ENCODE measurements at places on chromosomes 1 and 21. TPM values are rescaled to one million over a fixed set of nuclear protein-coding genes. Genes with fewer than 3 reads are reported as not detected.
A peak's percentile ranks its signal among the peaks of the same experiment; 100 is the strongest.

- H3K4me3 ChIP-seq: no peak overlapping the region
- peak overlapping the region; percentile 77 for H3K27ac ChIP-seq
- peaks cover 5% of the 10 kb centered on the region for H3K36me3 ChIP-seq
- H3K27me3 ChIP-seq: no peaks in the 10 kb centered on the region
- H3K4me1 ChIP-seq: peaks cover 35% of the 10 kb centered on the region
- no peak for DNase-seq
Observed at GRCh38 chr1:35554266-35555211, 2.7 kb downstream of the KIAA0319L start.

GRCh38 chr1:41390573-41390972 is 29.3 kb downstream of the FOXO6 start:
- peaks cover 63% of the 10 kb centered on the region for H3K4me1 ChIP-seq
- H3K36me3 ChIP-seq: no peaks in the 10 kb centered on the region
- H3K27ac ChIP-seq: no peak overlapping the region
- H3K4me3 ChIP-seq: no peak overlapping the region
- DNase-seq: no peak

- no peak overlapping the region for H3K27ac ChIP-seq
- no peaks in the 10 kb centered on the region for H3K36me3 ChIP-seq
- peaks cover 13% of the 10 kb centered on the region for H3K4me1 ChIP-seq
- H3K27me3 ChIP-seq: no peaks in the 10 kb centered on the region
Observed at GRCh38 chr1:29062157-29062942, 61.4 kb downstream of the TMEM200B start.

- no peak overlapping the region for H3K27ac ChIP-seq
- DNase-seq: no peak
- no peak overlapping the region for H3K4me3 ChIP-seq
- no peaks in the 10 kb centered on the region for H3K36me3 ChIP-seq
Observed at GRCh38 chr1:206578068-206578977, 33.9 kb downstream of the EIF2D start.

GRCh38 chr1:206982216-206982615 is 12.0 kb upstream of the FCAMR start:
- H3K27me3 ChIP-seq: peaks cover 65% of the 10 kb centered on the region
- DNase-seq: peak; percentile 47
- H3K27ac ChIP-seq: no peak overlapping the region
- peaks cover 4% of the 10 kb centered on the region for H3K4me1 ChIP-seq
- no peak overlapping the region for H3K4me3 ChIP-seq
- H3K36me3 ChIP-seq: no peaks in the 10 kb centered on the region

CDC42 gene
- 246 TPM for total RNA-seq

DNA sequence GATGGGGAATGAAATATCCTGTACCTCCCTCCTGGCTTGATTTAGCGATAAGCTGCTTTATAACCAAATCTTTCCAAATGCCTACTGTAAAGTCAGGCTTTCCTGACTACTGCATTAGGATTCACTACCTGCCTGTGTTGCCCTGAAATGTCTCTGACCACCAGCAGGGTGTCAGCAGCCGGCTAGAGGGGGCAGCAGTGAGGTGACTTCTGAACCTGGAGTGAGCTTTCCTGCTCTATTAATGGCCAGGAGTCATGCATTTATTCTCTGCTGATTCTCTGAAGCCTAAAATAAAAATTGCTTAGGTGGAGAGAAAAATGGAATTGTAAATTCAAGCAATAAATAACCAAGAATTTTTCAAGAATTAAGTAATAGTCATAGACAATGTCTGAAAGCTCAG is 2.5 kb downstream of the BACE2 start:
- no peak overlapping the region for H3K4me3 ChIP-seq
- peaks cover 19% of the 10 kb centered on the region for H3K4me1 ChIP-seq
- no peak for DNase-seq
- no peak overlapping the region for H3K27ac ChIP-seq
- H3K27me3 ChIP-seq: no peaks in the 10 kb centered on the region

LAD1 gene
- total RNA-seq: 20.7 TPM

RGS7 gene
- total RNA-seq: 2.4 TPM

TNFRSF14 gene
- 1.2 TPM for total RNA-seq

KIF17 gene
- total RNA-seq: 0.86 TPM

ZBTB8A gene
- total RNA-seq: 14.8 TPM

- no peaks in the 10 kb centered on the region for H3K27me3 ChIP-seq
- no peak overlapping the region for H3K4me3 ChIP-seq
- peaks cover 48% of the 10 kb centered on the region for H3K4me1 ChIP-seq
- peak overlapping the region; percentile 74 for H3K27ac ChIP-seq
Observed at GRCh38 chr1:54350360-54350759, 55.8 kb downstream of the SSBP3 start.

DNA sequence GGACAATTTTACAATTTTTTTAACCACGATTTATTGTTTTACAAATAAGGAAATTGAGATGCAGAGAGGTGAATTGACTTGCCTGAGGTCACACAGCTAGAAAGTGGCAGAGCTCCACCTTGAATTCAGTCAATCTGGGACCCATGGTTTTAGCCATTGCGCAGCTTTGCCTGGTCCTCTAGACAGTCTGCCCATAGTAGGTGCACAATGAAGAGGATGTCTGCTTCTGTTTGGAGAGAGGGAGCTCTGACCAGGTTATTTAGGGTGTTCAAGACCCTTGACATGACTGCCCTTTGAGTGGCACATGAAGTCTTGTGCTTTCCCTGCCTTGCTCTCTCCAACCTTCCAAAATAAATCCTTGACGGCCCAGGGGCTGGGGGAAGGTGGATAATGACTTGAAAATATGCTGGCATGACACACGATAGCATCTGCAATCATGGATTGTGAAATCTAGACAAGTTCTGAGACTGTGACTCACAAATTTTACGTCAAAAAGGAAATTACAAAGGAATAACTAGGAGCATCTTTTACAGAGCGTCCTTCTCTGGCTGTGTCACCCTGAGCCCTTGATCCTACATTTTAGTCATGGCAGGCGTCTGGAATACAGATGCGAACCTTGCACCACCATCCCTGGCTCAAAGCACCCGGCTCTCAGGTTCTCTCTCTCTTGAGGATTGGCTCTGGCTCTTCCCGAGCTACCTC is 26.2 kb upstream of the ID3 start:
- no peak for DNase-seq
- H3K4me3 ChIP-seq: no peak overlapping the region
- H3K4me1 ChIP-seq: peaks cover 27% of the 10 kb centered on the region
- H3K27ac ChIP-seq: peak overlapping the region; percentile 65
- no peaks in the 10 kb centered on the region for H3K27me3 ChIP-seq
- no peaks in the 10 kb centered on the region for H3K36me3 ChIP-seq

- DNase-seq: no peak
- H3K36me3 ChIP-seq: no peaks in the 10 kb centered on the region
- H3K4me1 ChIP-seq: peaks cover 11% of the 10 kb centered on the region
- no peak overlapping the region for H3K27ac ChIP-seq
- H3K4me3 ChIP-seq: no peak overlapping the region
Observed at GRCh38 chr1:186780076-186780475, 48.7 kb upstream of the PLA2G4A start.

KAZN gene
- total RNA-seq: 36.3 TPM

CRNN gene
- not detected for total RNA-seq

ELAVL4 gene
- not detected for total RNA-seq

RASSF5 gene
- total RNA-seq: 6.8 TPM

SERTAD4 gene
- total RNA-seq: 8.2 TPM

DNA sequence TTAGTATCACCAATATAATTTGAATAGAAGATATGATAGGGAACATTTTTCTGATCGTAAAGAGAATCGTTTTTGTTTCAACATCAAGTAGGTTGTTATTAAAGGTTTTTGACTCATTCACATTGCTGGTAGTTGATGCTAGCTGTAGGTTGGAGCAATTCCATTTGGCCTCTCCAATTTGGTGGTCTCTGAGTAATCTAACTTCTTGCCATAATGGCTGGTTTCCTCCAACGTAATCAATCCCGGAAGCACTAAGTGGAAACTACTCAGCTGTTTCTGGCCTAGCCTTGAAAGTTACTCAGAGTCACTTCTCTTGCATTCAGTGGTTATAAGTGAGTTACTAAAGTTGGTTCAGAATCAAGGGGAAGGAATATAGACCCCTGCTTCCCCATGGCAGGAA is 26.0 kb downstream of the RCOR3 start:
- H3K36me3 ChIP-seq: peaks cover 32% of the 10 kb centered on the region
- no peak for DNase-seq
- H3K27ac ChIP-seq: no peak overlapping the region
- H3K27me3 ChIP-seq: no peaks in the 10 kb centered on the region
- no peaks in the 10 kb centered on the region for H3K4me1 ChIP-seq
- no peak overlapping the region for H3K4me3 ChIP-seq

LRRIQ3 gene
- 0.29 TPM for total RNA-seq

DNA sequence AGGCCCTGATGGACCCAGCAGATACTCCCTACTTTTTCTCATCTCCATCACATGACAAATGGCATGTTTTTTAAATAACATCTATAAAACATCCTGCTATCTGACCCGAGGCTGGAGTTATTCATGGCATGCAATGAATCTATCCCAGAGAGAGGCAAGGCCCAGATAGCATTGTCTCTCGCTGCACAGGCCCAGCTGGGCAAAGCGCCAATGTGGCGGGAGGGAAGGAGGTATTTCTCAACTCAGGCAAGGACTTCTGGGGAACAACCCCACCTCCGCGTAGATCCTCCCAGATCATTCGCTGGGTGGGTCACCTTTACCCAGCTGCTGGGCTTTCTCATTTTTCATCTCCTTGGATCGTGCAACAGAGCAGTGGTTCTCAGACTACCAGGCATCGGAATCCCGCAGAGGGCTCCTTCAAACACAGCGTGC is 59.8 kb downstream of the ERG start:
- H3K36me3 ChIP-seq: no peaks in the 10 kb centered on the region
- no peaks in the 10 kb centered on the region for H3K27me3 ChIP-seq
- peak; percentile 79 for DNase-seq
- peak overlapping the region; percentile 39 for H3K27ac ChIP-seq
- no peak overlapping the region for H3K4me3 ChIP-seq

- no peak overlapping the region for H3K4me3 ChIP-seq
- H3K4me1 ChIP-seq: peaks cover 4% of the 10 kb centered on the region
- H3K36me3 ChIP-seq: no peaks in the 10 kb centered on the region
- no peak overlapping the region for H3K27ac ChIP-seq
- no peaks in the 10 kb centered on the region for H3K27me3 ChIP-seq
Observed at GRCh38 chr1:96416111-96416595, 305.4 kb upstream of the PTBP2 start.

GRCh38 chr1:152185544-152186391 is 26.7 kb upstream of the RPTN start:
- H3K4me1 ChIP-seq: no peaks in the 10 kb centered on the region
- no peak for DNase-seq
- H3K4me3 ChIP-seq: no peak overlapping the region

LCE1F gene
- total RNA-seq: not detected

GRCh38 chr21:27326301-27326700 is 359.4 kb upstream of the ADAMTS5 start:
- H3K27ac ChIP-seq: no peak overlapping the region
- H3K4me1 ChIP-seq: no peaks in the 10 kb centered on the region
- no peaks in the 10 kb centered on the region for H3K27me3 ChIP-seq
- H3K36me3 ChIP-seq: peaks cover 3% of the 10 kb centered on the region
- no peak overlapping the region for H3K4me3 ChIP-seq
- DNase-seq: no peak

- H3K27ac ChIP-seq: no peak overlapping the region
- H3K4me3 ChIP-seq: no peak overlapping the region
Observed at GRCh38 chr1:201127755-201128455, 921 bp upstream of the ASCL5 start.

- no peaks in the 10 kb centered on the region for H3K27me3 ChIP-seq
- H3K4me1 ChIP-seq: peaks cover 47% of the 10 kb centered on the region
- peak overlapping the region; percentile 95 for H3K27ac ChIP-seq
- no peak overlapping the region for H3K4me3 ChIP-seq
Observed at GRCh38 chr21:38760017-38760761, 45.5 kb upstream of the ETS2 start.

DNA sequence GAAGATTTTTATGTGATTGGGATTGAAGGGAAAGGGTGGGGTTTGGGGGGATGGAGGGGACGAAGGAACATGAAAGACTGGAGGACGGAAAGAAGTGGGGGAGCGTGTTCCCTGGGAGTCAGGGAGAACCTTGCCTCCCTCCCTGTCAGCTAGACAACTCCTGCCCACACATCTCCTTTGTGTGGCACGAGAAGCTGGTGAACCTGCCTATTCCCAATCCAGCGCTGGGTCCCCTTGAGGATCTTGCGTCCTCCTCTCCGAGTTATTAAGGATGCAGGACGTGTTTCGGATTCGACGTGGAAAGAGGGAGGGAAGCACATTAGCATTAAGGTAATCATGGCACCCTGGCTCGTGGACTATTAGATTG is 1.4 kb downstream of the LRRC7 start:
- H3K27ac ChIP-seq: no peak overlapping the region
- H3K36me3 ChIP-seq: no peaks in the 10 kb centered on the region
- peaks cover 26% of the 10 kb centered on the region for H3K4me1 ChIP-seq
- H3K4me3 ChIP-seq: peak overlapping the region; percentile 73
- DNase-seq: no peak

DNA sequence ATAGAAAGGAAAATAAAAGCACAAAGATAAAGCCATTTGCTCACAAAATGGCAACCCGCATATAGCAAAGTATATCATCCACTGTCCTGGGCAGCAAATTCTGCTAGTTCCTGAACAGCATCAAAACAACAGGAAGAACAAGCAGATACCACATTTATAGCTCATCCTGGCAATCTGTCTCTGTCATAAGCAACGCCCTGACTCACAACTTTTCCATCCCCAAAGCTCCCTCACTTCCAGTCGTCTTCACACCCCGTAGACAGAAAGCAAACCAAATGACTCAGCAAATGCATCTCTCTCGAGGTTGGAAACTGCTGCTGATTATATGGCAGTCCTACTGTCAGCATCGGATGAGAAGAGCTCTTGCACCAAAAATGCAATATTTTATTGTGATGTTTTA is 65.8 kb downstream of the AK5 start:
- no peaks in the 10 kb centered on the region for H3K27me3 ChIP-seq
- H3K4me1 ChIP-seq: no peaks in the 10 kb centered on the region
- no peaks in the 10 kb centered on the region for H3K36me3 ChIP-seq
- H3K4me3 ChIP-seq: no peak overlapping the region
- no peak overlapping the region for H3K27ac ChIP-seq

DNA sequence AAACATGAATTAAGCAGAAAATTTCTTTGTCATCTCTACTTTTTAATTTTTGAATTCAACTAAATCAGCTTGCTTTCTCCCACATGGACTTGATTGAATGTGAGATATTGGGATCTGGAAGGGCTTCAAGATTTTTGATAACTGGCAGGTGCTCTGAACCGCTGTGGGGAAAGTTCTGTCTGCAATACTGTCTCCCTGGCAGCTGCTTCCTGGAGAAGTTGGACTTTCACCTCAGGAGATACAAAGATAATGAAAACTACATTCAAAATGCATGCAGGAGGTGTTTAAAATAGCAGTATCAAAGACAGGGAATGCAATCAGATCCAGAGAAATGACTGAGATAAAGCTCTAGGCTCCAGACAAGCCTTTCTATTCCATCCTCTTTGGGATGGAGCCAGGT is 338.3 kb downstream of the NEGR1 start:
- no peaks in the 10 kb centered on the region for H3K4me1 ChIP-seq
- no peak for DNase-seq
- no peaks in the 10 kb centered on the region for H3K36me3 ChIP-seq
- no peak overlapping the region for H3K4me3 ChIP-seq

LCE1C gene
- total RNA-seq: not detected

GRCh38 chr1:27393641-27394281 is 1.3 kb downstream of the GPR3 start:
- no peaks in the 10 kb centered on the region for H3K36me3 ChIP-seq
- no peak for DNase-seq
- H3K27me3 ChIP-seq: peaks cover 8% of the 10 kb centered on the region
- peaks cover 13% of the 10 kb centered on the region for H3K4me1 ChIP-seq
- H3K27ac ChIP-seq: no peak overlapping the region
